ENCODE measurements at places on chromosomes 11 and 22.

DNA sequence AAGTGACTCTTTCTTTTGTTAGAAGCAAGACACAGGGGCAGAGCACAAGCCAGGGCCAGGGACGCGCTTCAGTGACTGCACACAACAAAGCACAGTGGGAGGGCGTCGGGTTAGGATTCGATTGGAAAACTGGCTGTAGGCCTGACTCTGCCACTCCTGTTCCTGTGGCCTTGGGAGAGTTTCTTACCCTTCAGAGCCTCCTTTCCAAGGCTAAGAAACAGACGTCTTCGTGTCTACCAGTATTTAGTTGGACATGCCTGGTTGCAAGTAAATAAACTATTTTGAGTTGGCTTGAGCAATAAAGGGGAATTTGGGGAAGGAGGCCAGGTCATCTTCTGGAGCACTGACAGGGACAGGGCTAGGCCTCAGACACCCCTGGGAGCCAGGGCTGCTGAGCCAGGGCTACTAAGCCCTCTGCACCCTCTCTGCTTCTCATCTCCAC lies 549.1 kb downstream of the INSC start:
- DNase-seq: no peak

DNA sequence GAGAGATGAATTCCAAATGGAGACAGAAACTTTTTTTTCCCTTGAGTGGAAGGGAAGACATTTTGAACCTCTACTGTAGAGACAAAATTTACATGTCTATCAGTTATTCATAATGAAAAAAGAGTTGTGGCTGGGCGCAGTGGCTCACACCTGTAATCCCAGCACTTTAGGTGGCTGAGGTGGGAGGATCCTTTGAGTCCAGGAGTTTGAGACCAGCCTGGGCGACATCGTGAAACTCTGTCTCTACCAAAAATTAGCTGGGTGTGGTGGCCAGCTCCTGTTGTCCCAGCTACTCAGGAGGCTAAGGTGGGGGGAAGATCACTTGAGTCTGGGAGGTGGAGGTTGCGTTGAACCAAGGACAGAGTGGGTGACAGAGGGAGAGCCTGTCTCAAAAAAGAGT lies 4.1 kb downstream of the EED start:
- DNase-seq: no peak

GRCh38 chr11:9831122-9831521 lies 167.2 kb downstream of the SWAP70 start:
- DNase-seq: no peak

GRCh38 chr11:130645164-130645842 lies 196.9 kb downstream of the ADAMTS15 start:
- DNase-seq: no peak
